ENCODE measurements at places on chromosomes 7 and 10.

GRCh38 chr7:52360541-52360940 is 674.9 kb upstream of the POM121L12 start:
- no peak for DNase-seq

DNA sequence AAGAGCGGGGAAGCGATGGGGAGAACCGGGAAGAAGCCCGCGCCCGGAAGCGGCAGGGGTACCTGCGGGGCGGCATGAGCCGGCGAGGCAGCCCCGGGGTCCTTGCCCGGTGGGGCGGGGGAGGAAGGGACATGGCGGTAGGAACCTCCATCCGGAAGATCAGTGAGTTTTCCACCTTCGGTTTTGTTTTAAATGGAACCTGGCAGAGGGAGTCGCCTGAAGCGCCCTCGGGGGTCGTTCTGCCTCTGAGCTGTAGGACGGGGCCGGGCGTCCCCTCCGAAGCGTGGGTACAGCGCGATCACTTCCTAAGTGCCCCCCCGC is 471 bp downstream of the PFKP start:
- no peak for DNase-seq

DNA sequence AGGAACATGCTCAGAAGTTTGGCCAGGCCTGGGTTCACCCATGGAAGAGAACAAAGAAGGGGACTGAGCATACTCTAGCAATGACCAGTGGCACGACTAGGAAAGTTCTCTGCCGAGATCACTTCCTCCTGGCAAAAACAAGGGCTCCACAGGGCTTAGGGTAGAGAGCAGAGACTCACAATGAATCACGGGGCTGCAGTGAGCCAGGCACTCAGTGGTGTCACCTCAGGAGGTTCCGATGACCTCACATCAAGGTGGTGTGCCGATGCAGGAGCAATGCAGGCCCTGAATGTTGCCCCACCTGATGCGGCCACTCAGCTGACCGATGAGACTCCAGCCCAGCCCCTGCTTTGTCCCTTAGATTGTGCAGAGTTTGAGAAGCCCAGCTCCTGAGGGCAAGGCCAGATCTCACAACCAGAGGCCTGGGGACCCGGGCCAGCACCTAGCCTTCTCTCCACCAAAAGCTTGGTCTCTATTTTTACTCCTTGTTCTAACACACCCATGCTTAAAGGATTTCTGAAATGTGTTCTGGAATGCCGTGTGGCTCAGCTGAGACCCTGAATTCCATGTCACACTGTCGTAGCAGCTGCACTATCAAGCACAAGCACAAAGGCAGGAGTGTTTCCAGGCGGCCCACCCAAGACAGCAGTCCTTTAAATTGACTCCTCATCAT is 60.9 kb downstream of the COBL start:
- DNase-seq, result no peak

GRCh38 chr7:2242541-2243429 is 759 bp downstream of the NUDT1 start:
- DNase-seq, result peak; percentile 38

GRCh38 chr10:124708922-124709520 is 35.2 kb downstream of the FAM53B start:
- no peak for DNase-seq

GRCh38 chr10:74994854-74995253 is 116.6 kb upstream of the SAMD8 start:
- DNase-seq, result no peak

DNA sequence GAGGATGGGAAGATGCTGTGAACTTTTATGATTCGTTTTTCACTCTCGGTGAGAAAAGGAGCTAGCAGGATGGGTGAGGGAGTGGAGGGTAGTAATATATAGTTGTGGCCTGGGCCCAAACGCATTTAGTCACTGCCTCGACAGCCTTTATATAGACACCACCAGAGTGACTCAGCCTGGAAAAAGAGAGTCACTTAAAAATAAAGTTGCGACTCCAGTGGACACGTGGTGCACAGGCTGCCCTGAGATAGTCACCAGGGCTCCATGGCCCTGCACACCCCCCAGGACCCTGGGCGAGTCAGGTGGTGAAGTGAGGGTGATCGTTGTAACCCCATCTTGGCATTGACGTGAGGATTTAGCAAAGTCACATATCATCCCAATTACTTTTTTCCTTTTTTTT is 106.7 kb downstream of the CUX1 start:
- DNase-seq, result no peak

GRCh38 chr7:88928276-88928675 is 132.7 kb upstream of the TEX47 start:
- no peak for DNase-seq

DNA sequence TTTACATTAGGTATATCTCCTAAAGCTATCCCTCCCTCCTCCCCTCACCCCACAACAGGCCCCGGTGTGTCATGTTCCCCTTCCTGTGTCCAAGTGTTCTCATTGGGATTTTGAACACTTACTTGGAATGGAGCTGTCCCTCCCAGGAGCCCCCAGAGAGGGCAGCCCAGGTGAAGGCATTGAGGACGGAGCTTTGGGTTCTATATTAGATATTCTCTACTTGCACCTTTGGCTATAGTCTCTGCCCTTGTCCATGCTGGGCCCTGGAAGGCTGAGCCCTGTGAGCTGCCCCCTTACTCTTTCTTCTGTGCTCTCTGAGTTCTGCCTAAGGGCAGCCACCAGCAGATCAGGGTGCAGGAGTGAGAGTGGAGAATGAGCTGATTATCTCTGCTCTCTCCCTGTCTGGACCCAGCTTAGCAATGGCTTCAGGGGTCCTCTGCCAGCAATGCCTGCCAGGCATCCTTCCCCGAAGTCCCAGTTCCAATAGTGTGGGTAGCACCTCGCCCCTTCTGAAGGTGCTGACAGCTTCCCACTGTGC is 11.2 kb downstream of the ADRA2A start:
- DNase-seq, result no peak
